ENCODE measurements at places on chromosomes 7 and 10. TPM values are rescaled to one million over a fixed set of nuclear protein-coding genes. Genes with fewer than 3 reads are reported as not detected.

OPALIN gene
- total RNA-seq: not detected

NKX1-2 gene
- total RNA-seq: not detected

OGDHL gene
- not detected for total RNA-seq

SLC39A12 gene
- total RNA-seq: not detected

LLCFC1 gene
- not detected for total RNA-seq

ADARB2 gene
- total RNA-seq: 0.30 TPM

LIPM gene
- not detected for total RNA-seq

NHLRC2 gene
- total RNA-seq: 23.7 TPM

NPY4R gene
- not detected for total RNA-seq

GFRA1 gene
- not detected for total RNA-seq

GPR26 gene
- not detected for total RNA-seq

SP8 gene
- total RNA-seq: not detected

ADGRA1 gene
- not detected for total RNA-seq

GRM8 gene
- not detected for total RNA-seq

CAV1 gene
- not detected for total RNA-seq

GRCh38 chr10:63391812-63392211, 74.0 kb downstream of the JMJD1C start:
- no peak for DNase-seq

- DNase-seq: no peak
Observed at GRCh38 chr10:75428434-75429158, 2.8 kb upstream of the LRMDA start.

- DNase-seq: no peak
Observed at GRCh38 chr7:32871624-32872371, 19.8 kb downstream of the KBTBD2 start.

DNA sequence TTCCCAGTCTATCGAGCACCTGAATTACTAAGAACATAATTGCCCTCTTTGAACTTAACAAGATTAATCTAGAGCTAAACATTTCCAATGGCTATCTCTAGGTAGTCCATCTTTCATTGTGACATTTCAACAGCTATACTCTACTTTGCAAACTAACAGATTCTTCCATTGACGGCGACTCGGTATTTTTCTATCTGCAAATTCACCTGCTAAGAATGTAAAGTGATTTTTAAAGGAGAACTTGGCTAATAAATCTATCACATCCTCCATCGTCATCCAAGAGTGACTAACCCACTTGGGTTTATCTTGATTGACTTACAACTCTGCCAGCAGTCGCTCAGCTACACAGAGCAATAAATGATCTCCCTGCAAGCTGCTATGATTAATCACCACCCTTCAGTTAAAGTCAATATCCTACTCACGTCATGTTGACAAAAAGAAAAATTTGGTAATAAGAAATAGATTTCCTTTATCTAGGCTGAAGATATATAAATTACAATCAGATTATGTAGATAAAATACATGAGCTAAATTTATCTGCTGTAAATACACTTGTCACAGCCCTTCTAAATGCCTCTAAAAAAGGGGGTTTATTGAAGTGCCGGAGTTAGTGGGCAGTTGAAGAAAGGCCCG, 99.5 kb downstream of the SFMBT2 start:
- no peak for DNase-seq

GRCh38 chr7:99033765-99034164, 110.1 kb downstream of the SMURF1 start:
- DNase-seq: no peak

GRCh38 chr7:17152721-17153120, 145.7 kb upstream of the AHR start:
- no peak for DNase-seq

- DNase-seq: no peak
Observed at GRCh38 chr7:28165261-28165660, 15.3 kb downstream of the JAZF1 start.

GRCh38 chr7:43954524-43955228, 28.4 kb downstream of the UBE2D4 start:
- peak; percentile 43 for DNase-seq

DNA sequence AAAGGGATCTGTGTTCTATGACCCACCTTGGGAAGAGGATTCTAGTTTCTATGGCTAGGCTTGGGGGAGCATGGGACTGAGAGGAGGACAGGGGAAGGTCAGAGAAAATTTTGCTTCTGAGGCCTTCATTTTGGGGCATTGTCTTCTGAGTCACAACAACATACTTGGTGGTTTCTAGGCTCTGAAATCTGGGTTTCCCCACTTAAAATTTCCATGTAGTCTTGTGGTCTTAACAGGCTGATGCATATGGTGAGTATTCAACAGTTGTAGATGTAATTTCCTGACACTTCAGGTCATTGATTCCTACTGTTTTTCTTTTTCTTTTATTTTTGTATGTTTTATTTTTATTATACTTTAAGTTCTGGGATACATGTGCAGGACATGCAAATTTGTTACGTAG, 88.5 kb downstream of the ANKRD7 start:
- no peak for DNase-seq

- DNase-seq: no peak
Observed at GRCh38 chr7:4169455-4169854, 512.6 kb upstream of the FOXK1 start.

DNA sequence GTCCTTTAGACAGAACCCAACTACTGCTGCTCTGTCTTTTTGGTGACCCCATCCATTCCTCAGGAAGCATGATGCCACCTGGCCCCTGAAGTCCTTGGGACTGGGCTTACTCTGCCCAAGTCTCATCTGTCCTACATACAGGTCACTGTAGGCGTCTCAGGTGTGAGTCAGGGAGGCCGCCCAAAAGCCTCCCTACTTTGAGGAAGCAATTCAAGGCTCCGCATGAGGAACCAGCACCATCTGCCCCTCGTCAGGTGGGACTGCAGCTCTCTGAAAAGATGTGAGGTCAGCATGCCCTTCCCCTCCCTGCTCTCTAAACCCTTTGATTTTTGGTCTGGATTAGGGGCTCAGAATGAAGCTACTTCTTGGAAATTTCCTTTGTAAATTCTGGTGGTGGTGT, 354.8 kb downstream of the CXCL12 start:
- peak; percentile 22 for DNase-seq

DNA sequence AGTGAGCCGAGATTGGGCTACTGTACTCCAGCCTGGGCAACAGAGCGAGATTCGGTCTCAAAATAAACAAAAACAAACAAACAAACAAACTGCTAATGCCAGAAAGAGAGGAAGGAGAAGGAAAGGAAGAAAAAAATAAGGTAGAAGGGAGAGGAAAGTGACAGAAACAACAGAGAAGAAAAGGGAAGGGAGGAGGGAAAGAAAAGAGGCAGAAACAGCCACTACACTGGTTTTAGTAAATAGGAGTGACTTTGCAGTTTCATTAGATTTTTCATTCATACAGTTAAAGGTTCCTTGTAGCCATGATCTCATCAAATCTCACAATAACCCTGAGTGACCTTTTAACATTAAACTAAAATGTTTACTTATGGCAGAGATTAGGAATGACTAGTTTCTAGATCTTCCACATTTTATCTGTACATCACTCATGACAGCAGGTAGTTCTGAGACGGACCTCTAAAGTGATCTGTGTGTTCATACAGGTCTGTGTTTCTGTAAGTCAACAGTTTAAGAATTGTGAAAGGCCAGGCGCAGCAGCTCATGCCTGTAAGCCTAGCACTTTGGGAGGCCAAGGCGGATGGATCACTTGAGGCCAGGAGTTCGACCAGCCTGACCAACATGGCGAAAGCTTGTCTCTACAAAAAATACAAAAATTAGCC, 191.3 kb upstream of the KLF14 start:
- no peak for DNase-seq

DNA sequence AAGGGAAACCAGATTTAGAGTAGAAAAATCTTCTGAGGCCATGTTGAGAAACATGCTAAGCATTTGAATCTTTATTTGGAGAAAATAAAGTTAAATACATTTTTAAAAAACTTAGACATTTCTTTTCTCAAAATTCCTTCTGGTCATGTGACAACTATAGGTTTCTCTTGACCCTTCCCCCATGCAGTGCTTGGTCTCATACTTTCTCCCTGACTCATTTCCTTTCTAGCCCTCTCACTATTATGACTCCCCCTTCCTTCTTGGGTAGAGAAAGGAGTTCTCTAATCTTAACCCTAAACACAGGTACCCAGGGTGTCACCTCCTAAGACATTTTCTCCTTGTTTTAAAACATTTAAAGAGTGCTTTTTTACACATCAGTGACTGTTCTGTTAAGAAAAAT, 179.5 kb upstream of the TMEM106B start:
- no peak for DNase-seq

GRCh38 chr10:112115781-112116385, 67.7 kb downstream of the GPAM start:
- DNase-seq: peak; percentile 52

DNA sequence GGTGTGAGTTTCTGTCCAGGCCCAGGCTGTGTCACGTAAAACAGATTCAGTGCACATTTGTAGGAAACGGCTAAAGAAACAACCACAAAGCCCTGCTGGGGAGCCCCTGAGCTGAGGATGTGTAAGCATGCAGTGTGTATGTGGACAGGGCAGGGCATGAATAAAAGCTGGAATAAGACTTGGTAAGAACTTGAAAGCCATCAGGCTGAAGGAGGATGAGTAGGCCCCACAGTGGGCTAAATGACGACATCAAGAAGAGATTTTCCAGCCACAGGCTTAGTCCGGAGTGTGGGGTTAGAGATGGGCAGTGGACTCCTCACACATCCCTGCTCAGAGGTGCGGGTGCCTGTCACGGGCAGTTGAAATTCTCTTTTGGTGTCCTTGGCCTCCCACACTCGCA, 270.7 kb upstream of the BMPER start:
- DNase-seq: no peak

GRCh38 chr7:27210441-27211083, 10.7 kb upstream of the HOXA13 start:
- peak; percentile 40 for DNase-seq

DNA sequence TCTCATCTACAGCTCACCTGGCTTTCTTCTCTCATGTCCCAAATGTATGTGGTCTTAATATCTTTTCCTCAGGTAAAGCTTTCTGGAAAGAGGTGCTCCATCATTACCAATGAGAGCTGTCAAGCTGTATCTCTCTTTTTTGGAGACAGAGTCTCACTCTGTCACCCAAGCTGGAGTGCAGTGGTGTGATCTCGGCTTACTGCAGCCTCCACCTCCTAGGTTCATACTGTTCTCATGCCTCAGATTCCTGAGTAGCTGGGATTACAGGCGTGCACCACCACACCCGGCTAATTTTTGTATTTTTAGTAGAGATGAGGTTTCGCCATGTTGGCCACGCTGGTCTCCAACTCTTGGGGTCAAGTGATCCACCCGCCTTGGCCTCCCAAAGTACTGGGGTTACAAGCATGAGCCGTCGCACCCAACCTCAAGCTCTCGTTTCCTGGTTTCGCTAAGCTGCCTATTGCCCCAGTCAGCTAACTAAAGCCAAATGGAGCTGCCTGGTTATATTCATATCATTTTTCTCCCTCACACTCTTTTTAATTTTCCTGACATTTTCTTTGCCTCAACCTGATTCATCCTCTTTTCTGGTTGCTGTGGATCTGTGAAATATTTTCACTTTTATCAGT, 60.5 kb downstream of the SUFU start:
- no peak for DNase-seq

DNA sequence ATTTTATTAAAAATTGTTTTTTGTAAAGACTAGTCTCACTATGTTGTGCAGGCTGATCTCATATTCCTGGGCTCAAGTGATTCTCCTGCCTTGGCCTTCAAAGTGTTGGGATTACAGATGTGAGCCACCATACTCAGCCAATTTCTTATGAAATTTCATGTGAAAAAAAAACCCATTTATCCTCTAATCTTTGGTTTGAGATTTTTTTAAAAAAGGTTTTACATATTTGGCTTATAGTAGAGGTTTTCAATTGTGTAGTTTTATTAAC, 35.5 kb upstream of the ZNF32 start:
- DNase-seq: no peak

- no peak for DNase-seq
Observed at GRCh38 chr10:112812586-112812985, 137.5 kb upstream of the TCF7L2 start.

GRCh38 chr7:7516156-7516555, 19.5 kb downstream of the COL28A1 start:
- no peak for DNase-seq

DNA sequence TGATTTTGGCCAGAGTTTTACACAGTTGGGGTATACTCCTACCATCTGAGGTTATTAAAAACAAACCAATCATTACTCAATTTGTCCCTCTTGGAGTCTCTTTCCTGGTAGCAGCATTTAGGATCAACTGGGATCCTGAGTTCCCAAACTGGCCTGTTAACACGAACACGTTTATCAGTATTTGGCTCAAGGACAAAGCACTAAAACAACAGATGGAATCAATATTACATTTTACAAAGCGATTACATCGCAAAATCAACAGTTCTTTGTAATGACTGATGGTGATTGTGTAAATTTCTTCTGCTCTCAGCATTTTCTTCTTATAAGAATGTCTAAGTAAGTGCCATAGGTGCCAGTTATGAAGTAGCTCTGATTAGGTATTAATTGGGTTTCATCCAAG, 582.9 kb upstream of the ANKRD30A start:
- no peak for DNase-seq

DNA sequence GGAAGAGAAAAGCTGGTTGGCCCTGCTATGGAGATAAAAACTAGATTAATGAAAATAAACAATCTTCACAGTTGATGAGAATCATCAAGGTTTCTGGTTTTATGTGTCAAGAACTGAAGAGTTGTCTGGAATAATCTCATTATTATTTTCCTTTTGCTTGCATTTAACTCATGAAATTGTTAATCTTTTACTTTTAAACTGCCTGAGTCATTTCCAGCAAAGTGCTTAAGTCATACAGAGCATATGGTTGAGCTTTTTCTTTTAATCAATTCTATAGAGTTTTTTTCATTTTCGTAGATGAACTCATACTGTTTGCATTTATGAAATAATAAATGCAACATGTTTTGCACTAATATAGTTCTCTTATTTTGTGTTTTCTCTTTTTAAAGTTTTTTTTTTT, 747.9 kb downstream of the NXPH1 start:
- DNase-seq: no peak

DNA sequence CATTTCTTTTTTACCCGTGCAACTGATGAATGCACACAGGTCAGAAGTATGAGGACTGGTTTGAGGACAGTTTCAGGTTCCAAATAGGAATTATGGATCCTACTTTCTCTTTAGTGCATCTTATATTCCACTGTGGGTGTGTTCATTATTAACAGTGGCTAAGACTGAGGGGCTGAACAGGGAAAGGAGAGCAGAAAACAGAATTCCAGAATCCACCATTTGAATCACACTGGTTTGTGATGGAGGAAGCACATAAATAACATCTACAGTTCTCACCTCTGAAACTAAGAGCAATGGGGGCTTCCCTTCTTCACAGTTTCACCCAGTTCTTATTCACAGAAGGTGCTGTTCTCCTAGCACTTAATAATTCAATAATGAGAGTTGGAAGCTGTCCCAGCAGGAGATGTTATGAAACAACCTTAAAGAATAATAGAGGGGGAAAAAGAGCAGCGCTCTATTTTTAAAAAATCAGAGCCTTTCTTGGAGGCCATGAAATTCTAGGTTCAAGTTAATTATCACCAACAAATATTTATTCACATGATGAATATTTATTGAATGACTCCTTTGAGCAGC, 205.1 kb downstream of the CREB5 start:
- DNase-seq: no peak

GRCh38 chr7:80440883-80441282, 71.0 kb downstream of the GNAT3 start:
- DNase-seq: no peak

GRCh38 chr10:72525277-72525676, 100.6 kb downstream of the MICU1 start:
- DNase-seq: no peak
